ENCODE measurements at places on chromosomes 2 and 18.

DNA sequence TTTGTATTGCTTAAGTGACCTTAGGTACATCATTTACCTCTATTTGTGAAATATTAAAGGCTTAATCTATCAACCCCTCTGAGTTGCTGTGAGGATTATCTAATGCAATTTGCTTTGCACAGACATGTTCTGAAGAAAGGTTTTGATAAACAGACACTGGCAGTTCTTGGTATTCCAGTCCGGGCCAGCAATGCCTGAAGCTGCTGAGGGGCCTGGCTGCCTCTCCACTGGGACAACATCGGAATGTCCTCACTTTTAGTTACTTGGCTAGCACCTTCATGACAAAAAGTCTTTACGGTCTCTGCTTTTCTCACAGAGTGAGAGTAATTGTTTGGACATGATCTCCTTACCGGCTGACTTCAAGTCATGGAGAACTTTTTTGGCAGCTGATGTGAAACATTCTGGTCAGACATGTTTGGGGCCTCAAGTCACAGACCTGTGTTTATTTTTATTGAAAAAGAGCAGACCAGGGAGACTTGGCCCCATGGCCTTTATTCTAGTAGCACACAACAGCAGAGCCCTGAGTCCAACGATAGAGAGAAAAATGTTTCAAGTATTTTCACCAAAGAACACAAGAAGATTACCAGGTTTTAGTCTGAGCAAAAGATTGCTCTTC is 1112.3 kb upstream of the FANCL start:
- no peak for ATAC-seq

- ATAC-seq, result no peak
Measured at GRCh38 chr2:17107151-17107550, 411.1 kb downstream of the RAD51AP2 start.

GRCh38 chr18:59665057-59666006 is 31.9 kb downstream of the CCBE1 start:
- ATAC-seq, result peak; percentile 72

GRCh38 chr2:109419171-109419756 is 194.5 kb downstream of the SEPTIN10 start:
- no peak for ATAC-seq

- ATAC-seq, result no peak
Measured at GRCh38 chr2:39629646-39630045, 36.1 kb upstream of the TMEM178A start.

- no peak for ATAC-seq
Measured at GRCh38 chr2:50514901-50515300, 517.0 kb downstream of the NRXN1 start.

GRCh38 chr18:22703883-22704585 is 229.1 kb upstream of the RBBP8 start:
- peak; percentile 40 for ATAC-seq

GRCh38 chr2:17171446-17172049 is 346.7 kb downstream of the RAD51AP2 start:
- ATAC-seq, result peak; percentile 93
